ENCODE measurements at places on chromosomes 3 and 15.

DNA sequence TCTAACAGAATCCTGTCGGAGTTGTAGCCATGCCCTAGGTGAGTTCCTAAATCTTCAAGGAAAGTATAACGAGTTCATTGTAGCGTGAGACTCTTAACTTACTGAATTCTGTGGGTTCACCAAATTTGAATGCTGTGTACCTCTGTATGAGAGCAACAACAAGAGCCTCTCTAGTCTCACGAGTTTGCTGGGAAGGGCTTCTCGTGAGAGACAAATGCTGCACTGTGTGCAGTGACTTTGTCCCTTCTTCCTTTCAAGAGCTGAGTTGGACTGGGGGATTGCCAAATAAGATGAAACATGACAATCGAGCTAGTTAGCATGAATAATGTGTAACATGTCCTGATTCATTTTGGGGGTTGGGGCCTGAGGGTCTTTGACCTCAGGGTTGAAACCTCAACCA, 32.2 kb downstream of the KAT2B start:
- no peak for DNase-seq

DNA sequence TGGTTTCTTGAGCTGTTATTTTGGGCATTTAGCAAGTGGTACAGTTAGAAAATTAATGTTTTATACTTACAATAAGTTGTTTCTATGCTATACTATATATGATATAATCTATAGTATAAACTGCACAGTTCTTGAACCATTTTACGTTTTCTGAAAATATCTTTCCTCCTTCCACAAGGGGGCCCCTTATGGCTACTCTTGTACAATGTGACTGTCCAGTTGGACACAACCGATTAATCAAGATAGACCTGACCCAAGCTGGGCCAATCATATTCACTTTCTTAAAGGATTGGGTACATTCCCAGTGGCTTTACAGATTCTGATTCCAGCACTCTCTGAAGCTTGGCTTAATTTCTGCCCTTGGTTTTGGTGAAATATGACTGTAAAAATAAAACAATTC, 953.4 kb downstream of the AGBL1 start:
- DNase-seq = no peak

- DNase-seq = peak; percentile 28
Observed at GRCh38 chr3:66297260-66297873, 76.6 kb downstream of the SLC25A26 start.

DNA sequence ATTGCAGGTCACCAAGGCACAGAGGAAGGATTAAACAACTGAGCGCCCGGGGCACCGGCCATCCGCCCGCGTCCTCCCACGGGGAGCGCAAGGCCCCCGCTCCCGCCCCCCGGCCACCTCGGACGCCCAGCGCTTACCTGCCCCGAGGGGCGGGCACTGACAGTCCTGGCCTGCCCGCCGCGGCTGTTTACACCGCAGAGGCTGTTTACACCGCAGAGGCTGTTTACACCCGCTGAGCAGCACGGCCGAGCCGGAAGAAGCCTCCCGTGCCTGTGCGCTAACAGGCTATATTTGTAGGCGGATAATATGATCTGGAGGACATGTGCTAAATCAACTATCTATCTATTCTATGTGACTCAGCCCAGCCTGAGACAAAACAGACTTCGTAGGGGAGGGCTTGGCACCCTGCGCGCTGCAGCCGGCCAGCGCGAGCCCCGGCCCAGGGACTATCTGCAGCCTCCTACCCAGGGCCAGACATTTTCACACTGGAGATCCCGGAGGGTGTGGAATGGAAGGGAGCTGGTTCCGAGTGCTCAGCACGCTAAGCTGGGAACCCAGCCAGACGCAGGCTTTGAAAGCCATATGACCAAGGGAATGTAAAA, at the start of gene LRRC2:
Gene LRRC2, minus strand, starts transcription at position 263 of the 602 bp plus-strand sequence. CDS start 14,711 bp downstream, outside the sequence.
- DNase-seq = peak; percentile 21

DNA sequence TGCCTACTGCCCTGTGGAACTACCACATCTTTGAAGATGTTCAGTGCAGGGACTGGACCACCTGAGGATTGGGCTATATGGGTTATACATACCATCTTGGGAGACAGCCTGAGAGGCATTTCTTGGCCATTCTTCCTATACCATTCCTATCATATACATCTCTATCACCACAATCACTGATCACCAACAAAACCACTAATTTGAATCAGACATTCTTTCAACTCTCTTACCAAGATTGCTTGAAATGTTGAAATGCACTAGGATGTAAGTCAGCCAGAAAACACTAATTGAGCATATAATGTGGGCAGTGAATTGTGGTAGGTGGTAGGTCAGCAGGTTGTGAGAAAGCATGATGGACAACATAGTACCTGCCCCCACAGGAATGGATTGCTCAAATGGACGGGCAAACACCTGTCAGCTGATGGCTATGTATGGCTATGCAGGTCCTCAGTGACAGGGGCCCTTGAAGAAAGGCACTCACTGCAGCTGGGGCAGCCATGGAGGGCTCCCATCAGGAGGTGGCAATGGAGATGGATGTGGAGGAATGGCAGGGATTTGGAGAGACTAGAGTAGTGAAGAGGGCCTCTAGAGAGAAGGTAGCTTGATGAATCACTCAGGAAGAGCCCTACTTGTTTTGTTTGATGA, 49.1 kb downstream of the AMOTL2 start:
- DNase-seq = no peak

DNA sequence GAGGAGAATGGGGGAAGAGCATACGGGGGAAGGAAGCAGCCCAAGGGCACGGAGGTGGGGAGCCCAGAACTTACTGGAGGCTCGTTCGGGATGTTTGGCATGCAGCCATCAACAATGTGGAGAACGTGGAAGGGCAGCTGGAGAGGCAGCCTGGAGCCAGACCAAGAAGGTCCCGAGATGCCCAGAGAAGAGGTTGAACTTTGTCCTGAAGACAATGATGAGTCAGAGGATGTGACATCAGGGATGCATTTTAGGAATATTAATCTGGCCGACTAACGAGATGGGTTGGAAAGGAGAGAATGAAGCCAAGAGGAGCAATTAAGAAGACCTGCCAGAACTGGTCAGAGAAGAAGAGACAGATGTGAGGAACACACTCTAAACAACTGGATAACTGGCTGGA, 98.2 kb downstream of the SRGAP3 start:
- DNase-seq = no peak

DNA sequence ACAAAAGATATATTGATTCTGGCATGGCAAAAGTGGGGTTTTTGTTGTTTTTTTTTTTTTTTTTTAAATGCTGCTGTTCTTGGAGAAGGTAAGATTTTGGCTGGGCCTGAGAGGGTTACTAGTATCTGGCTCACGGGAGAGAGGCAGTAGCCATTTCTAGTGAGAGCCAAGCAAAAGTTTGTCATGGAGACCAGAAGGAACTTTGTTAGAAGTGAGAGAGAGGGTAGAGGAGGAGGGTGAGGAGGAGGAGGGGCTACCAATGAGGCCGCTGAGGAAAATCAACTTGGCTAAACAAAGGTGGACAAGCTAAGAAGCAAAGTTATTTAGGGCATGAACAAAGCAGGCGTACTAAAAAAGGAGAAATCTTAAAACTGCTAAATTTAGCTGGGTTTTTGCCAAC, 48.9 kb upstream of the STRIT1 start:
- DNase-seq = no peak

DNA sequence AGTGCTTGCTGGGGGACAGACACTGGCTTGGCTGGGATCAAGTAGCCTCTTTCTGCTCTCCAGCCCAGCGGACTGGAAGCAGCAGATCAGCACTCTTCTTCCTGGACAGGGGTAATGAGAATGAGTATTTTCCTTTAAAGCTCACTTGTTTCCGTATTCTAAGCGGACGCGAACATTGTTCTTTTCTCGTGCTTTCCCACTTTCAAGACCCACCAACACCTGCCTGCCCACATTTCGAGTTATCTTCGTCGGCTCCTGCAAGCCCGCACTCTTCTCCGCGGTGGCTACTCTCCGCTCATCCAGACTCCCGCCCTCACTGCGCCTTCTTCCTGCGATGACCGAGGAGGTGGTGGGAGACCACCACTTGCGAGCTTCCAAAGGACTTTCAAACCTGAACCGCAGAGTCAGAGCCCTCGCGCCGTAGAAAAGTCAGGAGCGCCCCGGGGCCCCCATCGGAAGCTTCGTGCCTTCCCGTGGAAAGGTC, 1.6 kb upstream of the PPM1L start:
- DNase-seq = peak; percentile 23

DNA sequence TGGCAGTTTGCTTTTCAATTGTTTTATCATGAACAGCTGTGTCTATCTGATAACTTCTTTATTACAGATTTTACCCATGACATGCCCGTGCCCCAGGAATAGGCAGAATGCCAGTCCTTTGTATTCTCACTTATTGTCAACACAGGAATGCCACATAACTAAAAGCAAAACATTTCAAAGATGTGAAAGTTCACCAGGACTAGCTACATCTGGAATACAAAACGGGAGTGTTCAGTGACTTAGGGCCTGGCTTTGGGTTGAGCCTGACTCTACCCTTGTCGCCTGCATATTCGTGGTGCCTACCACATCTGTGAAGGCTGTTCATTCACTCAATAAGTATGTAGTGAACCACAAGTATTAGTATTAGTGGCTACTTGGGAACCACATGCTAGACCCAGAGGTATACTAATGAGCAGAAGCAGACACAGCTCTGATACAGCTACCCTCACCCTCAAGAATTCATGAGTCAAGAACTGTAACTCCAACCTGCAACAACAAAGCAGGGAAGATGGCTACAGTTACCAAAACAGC, 2.9 kb downstream of the TNFSF10 start:
- DNase-seq = peak; percentile 36

- DNase-seq = no peak
Observed at GRCh38 chr3:50617911-50618481, 1.0 kb downstream of the MAPKAPK3 start.

DNA sequence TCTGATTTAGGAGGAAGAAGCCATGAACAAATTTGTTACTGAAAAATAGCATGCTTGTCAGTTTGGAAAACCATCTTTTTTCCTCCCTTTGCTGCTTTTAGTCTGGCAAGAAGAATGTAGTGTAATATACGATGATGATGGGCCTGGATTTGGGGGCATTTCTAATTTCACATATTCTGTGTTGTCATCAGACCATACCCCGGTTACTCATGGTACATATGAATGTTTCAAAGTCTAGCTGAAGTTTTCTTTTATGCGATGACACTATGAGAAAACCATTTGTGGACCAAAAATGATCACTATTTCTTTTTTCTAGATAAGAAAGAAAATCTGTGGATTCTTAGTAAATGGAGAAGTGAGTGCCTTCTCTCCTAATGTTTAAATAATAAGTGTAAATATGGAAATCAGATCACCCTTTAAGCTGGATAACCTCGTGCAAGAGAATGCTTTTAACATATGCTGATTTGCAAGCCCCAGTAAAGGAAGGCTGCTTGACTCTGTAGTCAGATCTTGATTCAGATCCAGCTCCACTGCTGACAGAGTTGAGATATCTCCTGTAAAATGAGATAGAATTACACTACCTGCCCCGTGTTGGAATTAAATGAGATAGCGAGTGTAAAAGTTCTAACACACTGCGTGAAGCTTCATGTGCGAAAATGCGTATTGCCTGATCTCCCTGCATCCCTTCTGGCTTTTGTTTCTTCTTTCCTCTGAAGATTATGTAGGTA, 3.0 kb downstream of the MEF2A start:
- DNase-seq = no peak

DNA sequence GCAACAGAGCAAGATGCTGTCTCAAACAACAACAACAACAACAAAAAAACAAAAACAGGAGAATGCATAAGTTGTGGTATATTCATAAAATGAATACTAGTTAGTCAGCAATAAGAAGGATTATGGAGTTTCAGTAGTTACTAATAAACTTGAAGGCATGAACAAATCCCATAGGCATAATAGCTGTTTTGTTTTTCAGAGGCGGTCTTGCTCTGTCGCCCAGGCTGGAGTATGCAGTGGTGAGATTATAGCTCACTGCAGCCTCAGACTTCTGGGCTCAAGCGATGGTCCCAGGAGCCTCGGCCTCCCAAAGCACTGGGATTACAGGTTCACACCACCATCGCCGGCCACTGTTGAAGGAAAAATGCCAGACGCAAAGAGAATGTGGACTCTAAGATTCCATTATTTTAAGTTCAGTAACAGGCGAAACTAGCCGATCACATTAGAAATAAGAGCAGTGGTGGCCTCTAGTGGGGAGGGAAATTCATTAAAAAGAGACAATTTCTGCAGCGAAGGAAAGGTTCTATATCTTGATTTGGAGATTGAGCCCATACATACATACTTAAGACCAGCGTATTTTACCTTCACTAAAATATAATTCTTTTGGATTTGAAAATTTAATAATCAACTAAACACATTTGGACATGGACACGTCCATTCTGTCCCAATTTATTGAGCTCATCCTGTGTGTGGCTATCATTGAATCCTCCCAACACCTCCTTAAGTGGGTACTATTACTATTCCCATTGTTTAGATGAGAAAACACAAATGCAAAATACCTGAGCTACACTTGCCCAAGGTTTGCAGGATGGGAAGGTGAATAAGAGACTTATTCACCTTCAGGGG, 27.4 kb upstream of the HDAC11 start:
- peak; percentile 72 for DNase-seq

All from CD4-positive, alpha-beta T cell treated with Interleukin-10 for 1 hour (primary cell).